CD14-positive monocyte (primary cell): ENCODE measurements at places on chromosomes 12 and 14.

- DNase-seq = peak; percentile 57
Measured at GRCh38 chr14:61889914-61890351, 127.7 kb downstream of the SNAPC1 start.

- no peak for DNase-seq
Measured at GRCh38 chr14:52069307-52070050, 620 bp upstream of the NID2 start.

DNA sequence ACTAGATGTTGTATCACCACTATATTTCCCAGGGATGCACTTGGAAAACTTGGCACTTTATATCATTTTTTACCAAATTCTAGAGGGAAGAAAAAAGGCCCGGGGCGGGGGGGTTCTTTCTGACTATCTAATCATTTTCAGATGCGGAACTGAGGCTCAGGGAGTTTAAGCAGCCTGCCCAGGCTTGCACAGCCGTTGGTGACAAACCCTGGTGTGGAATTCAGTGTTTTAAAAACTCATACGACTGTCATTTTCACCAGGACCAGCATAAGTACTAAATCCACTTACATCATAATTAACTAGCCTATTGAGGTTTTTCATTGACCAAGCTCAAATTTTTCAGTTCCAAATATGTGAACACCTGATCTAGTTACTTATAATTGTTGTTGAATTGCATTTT is 181.0 kb downstream of the IPO8 start:
- no peak for DNase-seq

GRCh38 chr14:95409477-95410272 is 90.0 kb upstream of the CLMN start:
- no peak for DNase-seq

DNA sequence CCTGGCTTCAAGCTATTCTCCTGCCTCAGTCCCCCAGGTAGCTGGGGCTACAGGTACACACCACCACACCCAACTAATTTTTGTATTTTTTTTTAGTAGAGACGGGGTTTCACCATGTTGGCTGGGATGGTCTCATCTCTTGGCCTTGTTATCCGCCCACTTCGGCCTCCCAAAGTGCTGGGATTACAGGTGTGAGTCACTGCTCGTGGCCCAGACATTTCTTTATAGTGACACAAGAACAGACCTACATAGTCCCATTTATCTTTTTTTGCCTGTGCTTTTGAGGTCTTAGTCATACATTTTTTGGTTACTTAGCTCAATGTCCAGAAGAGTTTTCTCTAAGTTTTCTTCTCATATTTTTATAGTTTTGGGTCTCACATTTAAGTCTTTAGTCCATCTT is 247.4 kb downstream of the SYT10 start:
- DNase-seq = no peak

DNA sequence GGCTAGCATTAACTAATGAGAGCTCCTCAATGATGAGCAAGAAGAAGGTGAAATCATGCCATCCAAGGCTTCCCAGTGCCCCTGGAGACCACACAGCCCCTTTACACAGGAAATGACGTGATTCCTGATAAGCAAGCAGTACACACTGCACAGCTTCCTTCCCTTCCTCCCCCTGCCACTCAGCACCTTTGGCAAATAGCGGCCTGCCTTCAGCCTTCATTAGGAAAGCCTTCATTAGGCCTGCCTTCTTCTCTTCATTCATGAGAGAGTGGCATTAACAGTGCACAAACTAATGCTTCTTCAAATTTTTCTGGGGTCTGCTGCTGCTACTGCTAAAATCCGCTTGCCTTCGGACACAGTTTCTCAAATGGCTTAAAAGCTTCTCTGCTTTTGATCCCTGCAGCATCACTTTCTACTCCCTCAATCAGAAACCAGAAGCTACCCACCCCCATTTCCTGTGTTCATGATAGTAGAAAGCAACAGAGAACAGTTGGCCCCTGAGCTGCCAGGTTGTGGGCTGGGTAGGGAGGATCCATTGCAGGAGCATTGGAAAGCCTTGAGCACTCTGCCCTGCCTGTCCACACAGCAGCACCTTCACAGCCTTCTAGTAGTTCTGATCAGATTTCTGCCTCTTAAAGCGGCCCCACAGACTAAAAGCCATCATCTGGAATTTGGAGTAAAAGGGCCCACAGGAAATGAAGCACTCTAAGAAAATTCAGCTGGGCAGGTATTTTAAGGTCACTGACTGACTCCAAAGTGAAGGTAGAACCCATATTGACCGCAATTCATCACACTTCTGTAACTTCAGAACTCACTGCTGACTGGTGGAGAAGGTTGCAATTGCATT is 103.8 kb upstream of the ETV6 start:
- peak; percentile 14 for DNase-seq

GRCh38 chr14:22542360-22542759 is 46.7 kb downstream of the DAD1 start:
- no peak for DNase-seq

DNA sequence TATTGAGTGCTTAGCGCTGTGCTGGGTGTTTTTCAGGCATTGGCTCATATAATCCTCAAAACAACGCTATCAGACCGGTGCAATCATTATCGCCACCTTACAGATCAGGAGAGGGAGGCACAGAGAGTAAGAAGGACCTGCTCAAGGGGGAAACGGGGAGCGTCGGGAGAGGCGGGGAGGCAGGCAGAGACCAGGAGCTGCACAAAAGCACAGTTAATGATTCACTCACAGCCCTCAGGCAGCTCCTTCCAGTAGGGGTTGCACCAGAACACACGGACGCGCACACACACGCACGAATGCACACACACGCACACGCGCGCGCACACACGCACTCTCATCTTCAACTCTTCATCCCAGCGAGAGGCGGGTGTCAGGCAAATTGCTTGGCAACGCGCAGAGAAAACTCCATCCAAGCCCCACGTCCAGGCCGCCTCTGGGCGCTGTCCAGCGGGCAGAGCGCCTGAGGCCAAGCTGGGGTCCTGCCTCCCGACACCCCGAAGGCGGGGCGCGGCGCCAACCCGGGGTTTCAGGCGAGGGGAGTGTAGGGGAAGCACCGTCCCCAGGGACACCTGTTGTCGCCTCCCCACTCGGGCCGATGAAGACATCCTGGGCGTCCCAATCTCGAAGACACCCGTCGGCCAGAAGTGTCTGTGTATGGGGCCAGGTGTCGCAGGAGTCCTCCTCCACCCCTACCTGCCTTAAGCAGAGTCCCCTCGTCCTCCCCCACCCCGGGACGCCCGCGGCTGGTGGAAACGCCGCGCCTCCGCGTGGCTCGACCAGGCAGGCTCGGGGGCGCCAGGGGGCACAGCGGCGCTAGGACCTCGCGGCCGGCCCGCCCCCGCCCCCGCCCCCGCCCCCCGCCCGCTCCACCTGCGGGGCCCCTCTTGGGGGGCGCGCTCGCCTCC is 35.5 kb upstream of the STON2 start:
- peak; percentile 54 for DNase-seq

- DNase-seq = no peak
Measured at GRCh38 chr14:65414961-65415589, 2.5 kb downstream of the FUT8 start.

DNA sequence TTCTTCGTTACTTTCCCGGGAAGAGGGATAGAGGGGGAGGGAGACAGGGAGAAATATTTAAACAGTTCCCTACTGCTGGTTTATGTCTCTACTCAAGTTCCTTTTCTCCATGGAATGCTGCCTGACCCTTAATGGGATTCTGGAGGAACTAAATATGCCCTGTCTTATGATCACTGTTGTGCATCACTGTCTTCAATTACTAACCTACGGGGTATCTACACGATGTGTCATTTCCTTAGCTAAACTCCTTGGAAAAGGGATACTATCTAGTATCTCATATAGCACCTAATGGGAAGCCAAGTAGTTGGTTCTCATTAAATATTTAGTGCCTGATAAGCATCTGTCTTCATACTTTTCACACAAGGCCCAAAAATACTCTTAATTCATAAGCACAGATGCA is 37.5 kb upstream of the FBLN5 start:
- no peak for DNase-seq

GRCh38 chr14:88983755-88984154 is 159.3 kb downstream of the TTC8 start:
- no peak for DNase-seq

- DNase-seq = no peak
Measured at GRCh38 chr14:33556382-33557121, 394.3 kb downstream of the EGLN3 start.

DNA sequence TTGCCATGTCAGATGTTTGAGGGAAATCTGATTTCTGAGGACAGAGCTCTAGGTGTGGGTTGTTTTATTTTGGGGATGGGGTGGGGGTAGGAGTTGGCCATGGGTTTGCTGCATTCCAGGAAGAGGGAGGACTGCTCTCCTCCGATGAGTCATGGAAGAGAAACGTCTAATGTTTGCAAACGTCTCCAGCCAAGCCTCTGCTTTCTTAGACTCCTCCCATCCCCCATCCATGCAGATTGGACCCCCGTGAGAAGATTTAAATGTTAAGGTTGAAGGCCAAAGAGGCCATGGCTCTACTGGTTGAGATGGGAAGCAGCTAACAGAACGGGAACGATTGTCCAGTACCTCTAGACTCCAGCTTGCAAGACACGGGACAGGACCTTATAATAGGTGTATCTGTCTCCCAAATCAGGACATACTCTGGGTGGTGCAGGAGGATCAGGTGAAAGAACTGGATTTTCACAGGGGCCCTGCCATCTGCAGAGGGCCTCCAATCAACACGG is 11.4 kb upstream of the ATP2A2 start:
- DNase-seq = no peak

GRCh38 chr14:59303216-59303615 is 114.7 kb downstream of the DAAM1 start:
- DNase-seq = no peak

GRCh38 chr14:73953731-73954130 is 3.6 kb downstream of the COQ6 start:
- DNase-seq = no peak

- DNase-seq = no peak
Measured at GRCh38 chr14:55433880-55434804, 6.3 kb downstream of the TBPL2 start.

DNA sequence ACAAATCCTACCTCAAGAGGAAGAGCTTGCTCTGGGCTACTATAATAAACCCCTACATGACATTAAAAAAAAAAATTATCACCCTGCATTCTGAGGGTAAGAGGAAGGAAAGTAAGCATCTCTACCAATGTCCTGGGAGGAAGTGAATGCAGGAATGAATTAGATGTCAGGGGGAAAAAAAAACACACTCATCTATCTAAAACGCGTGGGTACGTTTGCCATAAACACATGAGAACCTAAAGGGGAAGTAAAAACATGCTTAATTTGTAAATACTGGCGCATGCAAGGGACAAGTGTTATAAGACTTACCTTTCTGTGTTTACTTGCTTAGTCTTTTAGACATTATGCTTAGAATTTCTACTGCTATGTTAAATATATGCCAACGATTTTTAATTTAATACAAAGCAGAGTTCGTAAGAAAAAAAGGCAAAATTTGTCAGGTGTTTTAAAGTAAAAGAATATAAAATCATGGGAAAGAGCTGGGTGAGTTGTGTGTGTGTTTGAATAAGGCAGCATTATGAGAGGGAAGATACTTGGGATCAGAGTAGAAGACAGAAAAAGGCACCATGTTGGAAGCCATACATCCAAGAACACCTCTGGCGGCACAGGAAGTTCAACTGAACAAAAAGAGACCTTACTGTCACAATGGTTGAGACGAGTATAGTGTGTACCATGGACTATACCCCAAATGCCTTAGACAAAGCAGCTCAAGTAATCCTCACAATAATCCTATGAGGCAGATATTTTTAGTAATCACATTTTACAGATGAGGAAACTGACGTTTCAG is 1.5 kb downstream of the TMED8 start:
- peak; percentile 15 for DNase-seq

DNA sequence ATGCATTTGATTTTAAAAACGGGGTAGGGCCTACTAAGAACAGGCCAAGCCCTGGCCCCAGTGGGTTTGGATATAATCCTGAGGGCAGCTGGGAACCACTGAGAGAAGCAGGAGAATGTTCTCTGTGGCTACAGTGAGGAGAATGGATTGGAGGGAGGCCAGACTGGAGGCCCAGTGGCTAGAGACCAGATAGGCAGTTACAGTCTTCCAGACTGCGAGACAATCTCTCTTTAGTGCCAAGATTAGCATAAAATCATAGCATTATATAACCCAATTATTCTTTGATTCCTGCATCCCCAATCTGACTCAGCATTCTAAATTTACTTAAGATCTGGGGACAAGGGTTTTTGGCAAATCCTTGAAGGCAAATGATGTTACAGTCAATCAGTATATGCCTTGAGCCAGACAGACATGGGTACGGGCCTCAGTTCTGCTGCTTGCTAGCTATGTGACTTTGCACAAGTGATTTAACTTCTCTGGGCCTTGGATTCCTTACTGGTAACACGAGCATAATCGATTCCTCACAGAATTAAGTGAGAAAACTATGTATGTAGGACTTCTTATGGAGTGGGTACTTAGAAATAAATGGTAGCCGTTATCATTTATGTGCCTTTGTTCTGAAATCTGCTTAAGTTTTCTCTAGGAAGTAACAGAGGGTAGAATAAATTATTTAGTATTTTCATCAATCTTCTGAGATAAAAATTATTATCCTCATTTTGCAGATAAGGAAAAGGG is 18.3 kb downstream of the NINJ2 start:
- no peak for DNase-seq

GRCh38 chr14:72476657-72477499 is 417.0 kb downstream of the DPF3 start:
- peak; percentile 25 for DNase-seq

GRCh38 chr14:95885278-95885677 is 8.6 kb downstream of the TUNAR start:
- DNase-seq = no peak

- no peak for DNase-seq
Measured at GRCh38 chr14:93234798-93235197, 27.7 kb downstream of the UBR7 start.

- no peak for DNase-seq
Measured at GRCh38 chr14:54792288-54792687, 110.3 kb downstream of the GCH1 start.

- peak; percentile 5 for DNase-seq
Measured at GRCh38 chr12:4356041-4356327, 23.5 kb downstream of the FGF23 start.

GRCh38 chr14:93051600-93052546 is 63.9 kb downstream of the ITPK1 start:
- DNase-seq = no peak

DNA sequence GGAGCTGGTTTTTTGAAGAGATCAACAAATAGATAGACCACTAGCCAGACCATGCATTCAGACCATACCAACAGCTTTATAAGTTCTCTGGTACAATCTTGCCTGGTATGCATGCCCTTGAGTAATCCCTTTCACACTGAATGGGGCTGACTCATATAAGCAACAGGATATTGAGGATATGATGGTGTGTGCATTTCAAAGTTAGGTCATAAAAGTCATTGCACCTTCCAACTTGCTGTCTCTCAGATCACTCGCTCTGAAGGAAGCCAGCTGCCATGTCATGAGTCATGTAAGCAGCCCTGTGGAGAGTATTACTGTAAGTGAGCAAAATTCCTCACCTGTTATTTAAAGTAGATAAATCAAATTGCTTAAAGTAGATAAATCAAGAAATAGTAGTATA is 45.0 kb upstream of the OR6J1 start:
- peak; percentile 51 for DNase-seq

- no peak for DNase-seq
Measured at GRCh38 chr14:104659764-104660523, 29.5 kb upstream of the INF2 start.
